ENCODE measurements at places on chromosomes 3 and 15.

- no peak for DNase-seq
Observed at GRCh38 chr3:158936530-158937113, 134.8 kb downstream of the MFSD1 start.

- no peak for DNase-seq
Observed at GRCh38 chr3:187522293-187522692, 147.9 kb downstream of the SST start.

- DNase-seq = no peak
Observed at GRCh38 chr3:159937561-159938166, 51.0 kb upstream of the IL12A start.

- DNase-seq = no peak
Observed at GRCh38 chr3:129547241-129547640, 4.3 kb downstream of the H1-8 start.

- DNase-seq = peak; percentile 85
Observed at GRCh38 chr3:188578576-188579363, 424.8 kb downstream of the LPP start.

DNA sequence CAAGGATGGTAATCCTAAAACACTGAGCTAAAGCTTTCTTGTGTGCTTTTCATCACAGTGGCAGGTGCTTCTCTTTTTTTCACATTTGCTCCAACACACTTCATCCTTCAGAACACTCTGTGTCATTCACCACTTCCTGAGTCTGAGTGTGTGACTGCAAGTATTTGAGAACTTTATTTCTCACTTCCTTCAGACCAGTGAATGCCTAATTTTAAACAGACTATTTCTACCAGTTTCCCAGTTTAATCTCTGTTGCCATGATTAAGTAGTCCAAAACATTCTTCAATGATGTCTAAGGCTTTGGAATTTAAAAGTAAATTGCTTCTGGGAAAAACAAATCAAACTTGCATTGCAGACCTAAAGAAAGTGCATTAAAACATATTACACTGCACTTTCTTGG, 541.2 kb downstream of the RBMS3 start:
- no peak for DNase-seq

- no peak for DNase-seq
Observed at GRCh38 chr15:48823237-48823636, 12.4 kb upstream of the CEP152 start.

DNA sequence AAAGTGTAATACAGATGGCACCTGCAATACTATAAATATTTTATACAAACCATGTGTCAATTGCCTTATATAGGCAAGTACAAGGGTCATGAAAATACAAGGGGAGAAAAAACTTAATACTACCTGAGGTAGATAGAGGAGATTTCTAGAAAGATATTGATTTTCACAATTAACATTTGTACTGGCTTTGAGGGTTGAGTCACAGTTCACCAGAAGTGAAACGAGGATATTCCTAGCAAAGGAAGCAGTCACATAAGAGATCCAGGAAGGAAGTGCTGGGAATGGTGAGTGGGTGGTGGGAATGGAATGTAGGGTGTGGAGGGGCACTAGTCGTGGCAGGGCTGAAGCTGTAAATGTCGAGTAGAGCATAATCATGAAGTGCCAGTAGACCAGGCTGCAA, 108.7 kb downstream of the P2RY1 start:
- DNase-seq = no peak

DNA sequence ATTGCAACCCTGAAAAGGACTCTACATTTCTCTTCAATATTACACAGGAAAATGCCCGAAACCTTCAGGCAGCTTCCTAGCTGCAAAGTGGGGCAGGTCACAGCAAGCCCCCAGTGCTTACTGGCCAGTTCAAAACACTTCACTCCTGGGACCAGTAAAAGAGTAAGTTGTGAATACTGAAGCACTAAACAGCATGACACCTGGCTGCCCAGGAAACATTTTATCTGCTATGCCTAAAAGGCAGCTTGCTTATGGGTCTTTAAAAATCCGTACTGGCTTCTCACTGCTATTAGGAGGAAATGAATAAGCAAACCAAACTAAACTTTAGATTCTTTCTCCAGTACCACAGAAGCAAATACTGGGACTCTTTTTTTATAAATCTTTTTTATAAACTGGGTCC, 457.9 kb upstream of the ALCAM start:
- no peak for DNase-seq

DNA sequence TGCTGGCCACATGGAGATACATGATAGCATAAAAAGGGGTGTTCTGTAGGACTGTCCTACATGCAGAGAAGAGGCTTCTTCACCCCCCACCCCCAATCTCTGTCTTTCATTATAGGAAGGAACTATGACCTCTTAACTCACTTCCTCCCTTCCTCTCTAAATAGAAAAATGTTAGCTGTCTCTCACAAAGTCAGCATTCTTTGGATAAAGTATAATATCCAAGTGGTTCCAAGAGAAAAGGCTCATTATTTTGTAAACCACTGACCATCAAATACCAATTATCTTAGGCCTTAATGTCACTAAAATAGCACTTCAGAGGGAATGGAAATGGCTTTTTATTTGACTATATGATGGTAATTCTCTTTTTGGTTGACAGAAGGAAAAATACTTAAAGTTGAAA, 95.3 kb upstream of the SLC2A2 start:
- no peak for DNase-seq

DNA sequence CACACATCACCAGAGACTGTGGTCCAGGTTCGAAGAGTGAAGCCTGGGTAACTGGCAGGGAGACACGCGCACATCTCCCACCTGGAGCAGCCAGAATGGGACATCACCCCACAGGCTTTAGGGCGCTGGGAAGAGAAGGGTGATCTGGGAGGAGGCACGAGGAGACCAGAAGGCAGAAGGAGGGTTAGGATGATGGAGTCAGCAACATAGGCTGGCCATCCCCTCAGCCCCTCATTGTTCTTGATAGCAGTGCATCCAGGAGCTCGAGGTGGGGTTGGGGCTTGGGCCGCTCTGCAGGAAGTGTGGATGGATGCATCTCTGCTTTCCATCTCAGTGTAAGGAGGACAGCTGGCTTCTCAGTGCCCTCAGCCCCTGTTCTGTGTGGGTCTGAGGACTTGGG, 15.2 kb downstream of the PLA2G4F start:
- DNase-seq = no peak

- DNase-seq = no peak
Observed at GRCh38 chr3:127389420-127389819, 101.6 kb upstream of the PRR20G start.

GRCh38 chr3:189699885-189700284, 68.7 kb downstream of the TP63 start:
- DNase-seq = no peak

GRCh38 chr3:86563400-86563970, 427.5 kb downstream of the VGLL3 start:
- DNase-seq = no peak

DNA sequence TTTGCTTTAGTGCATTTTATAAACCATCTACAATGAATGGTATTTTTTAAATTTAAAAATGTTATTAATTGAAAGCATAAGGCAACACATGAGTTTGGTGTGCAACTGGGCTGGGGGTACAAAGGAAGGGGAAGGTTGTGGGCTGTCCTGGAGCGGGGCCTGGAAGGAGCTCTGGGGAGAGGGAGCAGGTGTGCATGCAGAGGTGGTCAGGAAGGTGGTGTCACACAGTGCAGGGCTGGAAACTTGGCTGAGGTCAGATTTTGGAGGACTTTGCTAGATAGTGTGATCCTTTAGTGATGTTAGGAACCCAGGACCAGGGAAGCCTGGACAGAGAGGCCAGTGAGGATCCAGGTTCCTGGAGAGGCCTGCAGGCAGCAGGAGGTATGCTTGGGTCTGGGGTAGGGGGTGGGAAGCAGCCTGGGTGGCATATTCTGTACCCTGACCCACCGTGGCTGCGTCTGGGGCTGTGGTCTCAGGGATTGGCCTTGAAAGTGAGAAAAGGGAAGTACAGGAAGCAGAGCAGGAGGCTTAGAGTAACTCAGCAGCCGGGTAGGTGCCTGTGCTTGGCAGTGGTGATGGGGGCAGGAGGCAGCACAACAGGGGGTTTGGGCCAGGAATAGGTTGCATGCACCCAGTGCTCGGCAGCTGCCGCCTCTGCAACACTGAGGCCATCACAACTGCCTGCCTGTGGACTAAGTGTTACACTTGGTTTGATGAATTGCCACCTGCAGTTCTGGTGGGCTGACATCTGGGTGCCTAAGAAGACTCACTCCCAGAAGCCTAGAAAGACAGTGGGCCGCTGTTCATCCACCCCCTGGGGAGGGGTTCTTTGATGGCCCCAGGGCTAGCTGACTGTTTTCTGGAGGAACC, 33.0 kb downstream of the KY start:
- DNase-seq = no peak

DNA sequence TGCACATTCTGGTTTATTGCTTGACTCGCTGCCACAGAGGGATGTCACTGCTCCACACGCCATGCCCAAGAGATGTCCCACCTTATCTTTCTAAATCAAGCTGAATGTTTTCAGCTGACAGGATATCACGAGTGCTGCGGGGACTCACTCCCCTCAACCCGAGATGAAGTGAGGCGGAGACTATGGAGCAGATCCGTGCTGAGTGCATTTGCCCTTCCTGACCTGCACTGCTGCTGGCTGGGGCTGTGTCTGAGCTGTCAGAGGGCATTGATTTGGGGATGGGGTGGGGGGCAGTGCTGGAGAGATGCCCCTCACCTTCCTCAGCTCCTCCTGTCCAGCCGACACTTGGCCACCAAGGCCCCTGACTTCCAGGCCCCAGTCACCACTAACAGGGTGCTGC, 40.5 kb upstream of the CSPG4 start:
- no peak for DNase-seq

GRCh38 chr3:23166845-23167244, 36.3 kb upstream of the UBE2E2 start:
- no peak for DNase-seq

- no peak for DNase-seq
Observed at GRCh38 chr3:107641572-107642307, 119.0 kb downstream of the BBX start.

- no peak for DNase-seq
Observed at GRCh38 chr3:113898892-113899291, 48.9 kb upstream of the ZDHHC23 start.
